ENCODE measurements at places on chromosomes 13 and 19. TPM values are rescaled to one million over a fixed set of nuclear protein-coding genes. Genes with fewer than 3 reads are reported as not detected.

The REEP6 gene
- total RNA-seq, result 7.5 TPM

The ADAMTS10 gene
- 32.7 TPM for total RNA-seq

The CEACAM21 gene
- 1.2 TPM for total RNA-seq

The FGF22 gene
- 1.4 TPM for total RNA-seq

- DNase-seq, result no peak
Measured at GRCh38 chr13:29454931-29455481, 140.5 kb downstream of the SLC7A1 start.

- DNase-seq, result no peak
Measured at GRCh38 chr13:84985860-84986259, 813.4 kb downstream of the SLITRK6 start.

DNA sequence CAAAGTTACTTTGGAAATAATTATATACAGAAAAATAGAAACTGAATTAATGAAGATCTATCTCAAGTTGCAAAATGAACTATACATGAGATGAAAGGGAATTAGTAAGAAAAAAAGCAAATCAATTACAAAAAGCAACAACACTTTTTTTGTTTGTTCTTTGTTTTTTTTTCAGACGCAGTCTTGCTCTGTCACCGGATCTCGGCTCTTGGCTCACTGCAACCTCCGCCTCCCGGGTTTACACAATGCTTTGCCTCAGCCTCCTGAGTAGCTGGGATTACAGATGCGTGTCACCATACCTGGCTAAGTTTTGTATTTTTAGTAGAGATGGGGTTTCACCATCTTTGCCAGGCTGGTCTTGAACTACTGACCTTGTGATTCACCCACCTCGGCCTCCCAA lies 2.2 kb downstream of the ZNF415 start:
- DNase-seq, result no peak

GRCh38 chr19:45323671-45324081 lies 1.0 kb upstream of the CKM start:
- DNase-seq, result no peak

DNA sequence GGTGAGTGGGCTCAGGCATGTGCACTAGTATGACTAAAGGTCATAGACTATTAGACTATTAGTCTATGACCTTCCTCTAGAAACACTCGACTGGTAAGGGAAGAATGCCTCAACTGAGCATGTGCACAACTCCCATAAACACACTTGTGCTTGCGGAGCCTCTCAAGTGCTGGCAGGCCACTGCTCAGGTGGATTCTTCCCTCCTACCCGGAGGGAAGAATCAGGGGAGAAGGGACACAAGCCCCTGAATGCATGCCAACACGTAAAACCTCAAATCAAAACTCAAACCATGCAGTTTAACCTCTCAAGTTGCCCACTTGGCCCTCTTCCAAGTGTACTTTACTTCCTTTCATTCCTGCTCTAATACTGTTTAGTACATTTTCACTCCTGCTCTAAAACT lies 287.6 kb upstream of the SGCG start:
- no peak for DNase-seq
